ENCODE measurements at places on chromosomes 16 and 17.

DNA sequence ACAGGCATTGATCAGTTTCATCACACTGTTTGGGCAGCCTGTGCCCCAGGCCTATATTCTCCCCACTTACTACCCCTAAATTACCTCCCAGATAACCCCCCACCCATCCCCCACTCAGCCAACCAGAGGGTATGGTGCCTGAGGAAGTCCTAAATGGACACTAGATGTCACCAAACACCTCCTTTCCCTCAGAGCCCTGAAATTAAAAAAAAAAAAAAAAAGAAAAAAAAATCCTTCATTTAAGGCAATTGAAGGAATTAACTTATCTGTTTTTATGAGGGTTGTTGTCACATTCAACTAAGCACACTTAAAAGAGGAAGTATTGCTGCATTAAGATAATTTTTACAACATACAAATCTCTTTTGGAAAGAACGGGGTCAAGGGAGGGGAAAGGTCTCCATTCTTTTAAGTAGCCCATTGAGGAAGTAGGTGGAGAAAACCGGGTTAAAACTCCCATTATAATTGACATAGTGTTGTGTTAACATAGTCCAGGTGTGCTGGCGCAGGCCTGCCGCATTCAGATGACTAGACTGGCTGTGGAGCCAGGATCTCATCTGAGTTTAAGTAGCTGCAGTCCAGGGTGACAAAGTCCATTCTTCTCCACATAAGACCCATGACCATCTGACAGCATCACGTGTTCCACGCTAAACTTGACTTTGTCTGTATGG, 46.3 kb downstream of the SNX11 start:
- DNase-seq: no peak

GRCh38 chr16:57474671-57475661, 11.3 kb downstream of the DOK4 start:
- DNase-seq: no peak

DNA sequence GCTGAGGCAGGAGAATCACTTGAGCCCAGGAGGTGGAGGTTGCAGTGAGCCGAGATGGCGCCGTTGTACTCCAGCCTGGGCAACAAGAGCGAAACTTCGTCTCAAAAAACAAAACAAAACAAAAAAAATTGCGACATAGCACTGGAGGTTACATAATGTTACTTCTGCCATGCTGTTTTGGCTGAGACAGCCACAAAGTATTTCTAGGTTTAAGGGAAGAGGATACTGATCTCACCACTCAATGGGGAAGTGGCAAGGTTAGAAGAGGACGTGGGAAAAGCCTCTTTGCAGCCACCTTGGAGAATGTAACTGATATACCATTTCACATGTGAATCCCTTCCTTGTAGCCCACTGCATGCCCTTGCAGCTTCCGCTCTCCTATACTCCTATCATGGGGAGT, 131.2 kb upstream of the NLRP1 start:
- no peak for DNase-seq

DNA sequence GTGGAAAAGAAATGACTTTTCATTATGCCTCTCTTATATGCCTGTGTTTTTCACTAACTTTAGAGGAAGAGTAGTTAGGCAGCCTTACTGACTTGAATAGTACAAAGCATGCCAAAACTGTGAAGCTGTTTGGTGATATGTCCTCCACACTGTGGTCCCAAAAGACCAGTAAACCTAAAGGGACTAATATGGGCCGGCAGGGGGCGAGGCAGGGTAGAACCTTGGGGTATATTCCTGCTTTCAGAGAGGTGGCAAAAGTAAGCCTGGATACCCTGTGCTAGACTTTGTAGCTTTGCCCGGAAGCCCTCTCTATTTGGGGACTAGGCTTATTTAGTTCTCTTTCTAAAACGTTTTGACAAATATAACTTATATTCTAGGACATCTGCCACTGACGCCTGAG, 36.5 kb upstream of the VWA3A start:
- DNase-seq: no peak

- no peak for DNase-seq
Measured at GRCh38 chr16:82111944-82112343, 58.1 kb downstream of the MPHOSPH6 start.

DNA sequence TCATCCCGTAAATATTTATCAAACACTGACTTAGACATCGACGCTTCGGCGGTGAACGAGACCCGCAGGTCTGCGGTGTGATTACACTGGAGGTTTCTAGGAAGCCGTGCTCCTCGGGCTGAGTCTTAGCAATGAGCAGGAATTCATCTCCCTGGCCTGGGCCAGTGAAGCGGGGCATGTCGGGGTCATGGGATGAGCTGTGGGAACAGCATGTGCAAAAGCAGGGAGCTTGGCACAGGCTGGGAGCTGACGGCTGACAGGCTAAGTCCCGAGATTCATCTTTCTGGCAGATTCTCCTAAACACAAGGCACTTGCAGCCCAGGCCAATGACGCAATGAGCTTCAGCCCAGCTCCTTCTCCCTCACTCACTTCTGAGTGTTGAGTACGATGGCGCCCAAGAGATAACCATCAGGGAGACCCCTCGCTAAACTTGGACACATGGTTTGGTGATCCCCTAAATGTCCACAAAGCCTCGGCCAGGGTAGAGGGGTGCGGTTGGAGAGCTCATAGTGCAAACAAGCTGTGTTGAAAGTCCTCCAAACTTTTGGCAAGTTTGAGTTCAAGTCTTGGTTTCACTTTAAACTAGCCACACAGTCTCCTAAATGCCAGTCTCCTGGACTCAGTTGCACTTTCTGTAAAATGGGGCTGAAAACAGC, 12.8 kb downstream of the CRISPLD2 start:
- DNase-seq: no peak

DNA sequence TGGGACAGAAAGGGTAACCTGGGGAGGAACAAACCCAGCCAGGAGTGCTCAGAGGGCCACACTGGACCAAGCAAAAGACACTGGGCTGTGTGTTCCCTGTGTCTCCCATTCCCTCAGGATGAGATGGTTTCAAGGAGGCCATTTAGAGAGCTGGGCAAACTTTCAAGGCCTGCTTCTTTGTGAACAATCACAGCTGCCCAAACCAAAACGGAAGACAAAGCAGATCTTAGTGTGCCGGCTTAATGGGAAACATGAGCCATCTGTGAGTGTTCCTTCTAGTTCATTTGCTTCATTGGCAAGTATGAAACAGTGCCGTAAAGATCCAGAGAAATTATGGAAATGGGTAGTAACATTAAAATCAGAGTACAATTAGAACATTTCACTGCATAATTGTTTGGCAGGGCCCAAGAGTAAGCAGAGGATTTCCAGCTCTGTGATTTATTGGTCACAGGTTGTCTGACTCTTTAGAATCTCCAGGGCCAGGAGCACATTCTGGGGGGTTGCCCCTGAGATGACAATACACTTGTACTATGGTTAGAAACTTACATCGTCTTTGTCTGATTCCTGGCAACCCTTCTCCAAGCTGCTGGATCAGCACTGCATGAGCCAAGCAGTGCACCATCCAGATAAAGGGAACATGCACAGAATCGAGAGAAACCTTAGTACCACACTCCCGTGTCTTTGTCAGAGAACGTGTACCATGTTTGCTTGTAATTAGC, 412.1 kb downstream of the RBFOX1 start:
- no peak for DNase-seq

GRCh38 chr17:2798678-2799077, 2.4 kb downstream of the RAP1GAP2 start:
- DNase-seq: no peak

DNA sequence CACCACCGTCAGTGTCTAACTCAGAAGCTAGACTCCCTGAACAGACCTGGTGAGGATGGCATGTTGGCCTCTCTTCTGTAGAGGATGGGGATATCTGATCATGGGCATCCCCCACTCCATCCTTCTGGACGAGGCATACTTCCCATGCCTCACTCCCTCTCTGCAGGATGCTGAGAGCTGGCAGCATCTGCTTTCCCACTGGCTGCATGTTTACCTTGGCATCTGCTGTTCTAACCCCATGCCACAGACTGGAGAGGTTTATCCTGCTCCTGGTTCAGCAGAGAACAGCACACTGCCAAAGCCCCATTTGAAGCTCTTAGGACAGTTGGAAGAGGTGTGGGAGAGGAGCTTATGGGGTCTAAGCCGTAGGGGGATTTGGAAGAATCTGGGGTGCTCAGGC, 46.0 kb downstream of the YPEL2 start:
- DNase-seq: no peak

Data from CD4-positive, alpha-beta memory T cell (primary cell).